ENCODE measurements at places on chromosomes 4 and X. TPM values are rescaled to one million over a fixed set of nuclear protein-coding genes. Genes with fewer than 3 reads are reported as not detected.

UCHL1 gene
- 63.4 TPM for total RNA-seq

IGSF1 gene
- 18.2 TPM for total RNA-seq

GRCh38 chrX:136531951-136532350 lies at the start of gene VGLL1:
TSS of gene VGLL1 (plus strand) at chrX:136532215. CDS start at chrX:136536021, 3,806 bp downstream.
- DNase-seq, result no peak

DNA sequence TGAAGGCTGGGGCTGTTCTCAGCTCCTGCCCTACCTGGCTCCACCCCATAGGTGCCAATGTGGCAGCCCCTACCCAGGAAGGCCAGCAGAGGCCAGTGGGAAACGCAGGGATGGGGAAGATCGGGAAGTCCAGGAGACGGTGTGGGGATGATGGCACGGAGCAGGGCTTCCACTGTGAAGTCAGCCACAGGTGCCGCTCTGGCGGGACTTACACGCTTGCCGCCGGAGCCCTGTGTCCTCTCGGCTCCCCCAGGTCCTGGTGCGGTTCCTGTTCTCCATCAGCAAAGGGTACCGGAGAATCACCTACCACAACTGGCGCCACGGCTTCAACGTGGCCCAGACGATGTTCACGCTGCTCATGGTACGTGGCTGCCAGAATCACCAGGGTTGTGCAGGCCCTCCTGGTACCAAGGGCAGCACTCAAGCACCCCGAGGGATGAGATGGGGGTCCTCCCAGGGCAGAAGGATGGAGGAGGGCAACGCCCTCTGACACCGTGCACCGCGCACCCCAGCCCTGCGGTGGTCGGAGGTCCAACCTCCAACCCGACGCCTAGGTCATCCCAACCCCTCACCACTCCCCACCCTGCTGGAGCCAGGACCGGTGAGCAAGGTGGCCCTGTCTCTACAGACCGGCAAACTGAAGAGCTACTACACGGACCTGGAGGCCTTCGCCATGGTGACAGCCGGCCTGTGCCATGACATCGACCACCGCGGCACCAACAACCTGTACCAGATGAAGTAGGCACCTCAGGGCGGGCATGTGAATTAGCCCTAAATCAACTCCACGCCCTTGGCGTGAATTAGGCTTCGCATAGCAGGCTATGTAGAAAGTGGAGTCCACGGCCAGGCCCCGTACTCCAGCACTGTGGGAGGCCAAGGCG lies 12.0 kb downstream of the ATP5ME start:
- peak; percentile 51 for DNase-seq

DNA sequence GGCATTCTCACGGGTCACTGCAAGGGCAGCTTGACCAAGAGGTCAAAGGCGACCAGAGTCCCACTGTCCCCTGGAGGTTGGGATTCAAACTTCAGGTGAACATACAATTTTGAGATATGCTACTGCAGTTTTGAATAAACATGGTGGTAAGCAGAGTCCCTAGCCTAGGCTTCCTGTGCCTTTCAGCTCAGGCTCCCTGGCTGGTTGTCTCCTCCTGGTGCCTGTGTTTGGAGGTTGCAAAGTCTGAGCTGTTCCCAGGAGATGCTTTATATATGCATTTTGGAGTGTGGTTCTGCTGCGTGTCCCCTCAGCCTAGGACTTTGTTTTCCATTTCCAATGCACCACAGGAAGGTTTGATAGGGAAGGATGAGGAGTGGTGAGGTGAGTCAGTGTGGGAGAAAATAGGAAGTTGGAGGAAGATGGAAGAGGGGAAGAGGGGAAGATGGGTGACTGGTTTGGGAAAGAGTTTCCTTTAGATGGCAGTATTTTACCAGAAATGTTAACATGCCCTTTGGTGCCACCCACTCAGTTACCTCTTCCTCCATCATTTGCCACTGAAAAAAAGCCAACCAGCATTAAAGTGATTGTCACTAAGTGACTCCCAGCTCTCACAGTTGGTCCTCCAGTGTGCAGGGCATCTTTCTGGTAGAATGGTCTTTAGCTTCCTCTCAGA lies 211.7 kb upstream of the AGTR2 start:
- no peak for DNase-seq
